Upper lobe of right lung (tissue), 1 donor: ENCODE measurements at places on chromosomes 13 and 19. TPM values are rescaled to one million over a fixed set of nuclear protein-coding genes. Genes with fewer than 3 reads are reported as not detected.
A peak's percentile ranks its signal among the peaks of the same experiment; 100 is the strongest.

Gene TMEM38A
- total RNA-seq = 5.1 TPM

Gene CYP4F2
- total RNA-seq = not detected

Gene KCNN4
- total RNA-seq = 7.3 TPM

Gene POSTN
- 96.9 TPM for total RNA-seq

Gene CEACAM3
- total RNA-seq = 1.2 TPM

- DNase-seq = peak; percentile 67
These were observed 618 bp downstream of the TMEM38A start for GRCh38 chr19:16661480-16662034.

- peak; percentile 85 for DNase-seq
These were observed 790 bp downstream of the TPM4 start for GRCh38 chr19:16076958-16077611.

- no peak for DNase-seq
These were observed 38.3 kb downstream of the ZIC2 start for GRCh38 chr13:100019780-100020356.

DNA sequence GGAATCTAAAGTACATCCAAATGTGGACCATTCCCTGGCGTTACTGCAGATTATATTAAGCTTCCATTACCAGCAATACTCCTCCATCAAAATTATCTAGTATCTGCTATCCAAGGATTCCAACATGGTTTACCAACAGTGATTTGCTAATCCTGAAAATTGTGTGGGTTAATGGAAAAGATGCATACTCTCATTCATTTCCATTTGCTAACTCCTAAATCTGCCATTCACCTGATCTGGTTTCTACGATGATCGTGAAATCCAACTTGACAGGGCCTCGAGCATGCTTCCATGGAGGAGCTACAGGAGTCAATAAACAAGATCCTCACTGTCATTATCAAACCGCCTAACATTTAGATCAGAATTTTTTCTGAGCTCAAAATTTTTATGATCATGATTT lies 121.0 kb downstream of the RGCC start:
- DNase-seq = no peak

GRCh38 chr19:11306337-11306736 lies 10.4 kb downstream of the TSPAN16 start:
- no peak for DNase-seq

GRCh38 chr13:22107549-22107948 lies 436.7 kb downstream of the FGF9 start:
- no peak for DNase-seq

GRCh38 chr13:37925878-37926473 lies 56.4 kb upstream of the TRPC4 start:
- DNase-seq = no peak

DNA sequence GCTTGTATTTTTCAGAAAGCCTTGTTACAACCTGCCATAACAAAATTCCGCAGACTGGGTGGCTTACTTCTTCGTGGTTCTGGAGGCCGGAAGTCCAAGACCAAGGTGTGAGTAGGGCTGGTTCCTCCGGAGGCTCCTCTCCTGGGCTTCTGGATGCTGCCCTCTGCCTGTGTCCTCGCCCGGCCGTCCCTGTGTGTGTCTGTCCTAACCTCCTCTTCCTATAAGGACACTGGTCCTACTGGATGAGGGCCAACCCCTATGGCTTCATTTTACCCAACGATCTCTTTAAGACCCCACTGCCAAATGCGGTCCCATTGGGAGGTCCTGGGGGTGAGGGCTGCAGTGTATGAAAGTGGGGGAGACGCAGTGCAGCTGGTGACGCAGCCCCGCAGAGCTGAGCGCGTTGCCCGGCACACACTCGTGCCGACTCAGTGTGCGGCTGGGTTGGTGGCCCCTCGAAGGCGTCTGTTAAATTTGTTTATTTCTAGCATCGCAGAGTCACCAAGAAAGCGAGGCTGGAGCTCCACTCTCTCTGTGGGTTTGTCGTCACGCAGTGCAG lies 116.7 kb downstream of the SOX1 start:
- DNase-seq = no peak

DNA sequence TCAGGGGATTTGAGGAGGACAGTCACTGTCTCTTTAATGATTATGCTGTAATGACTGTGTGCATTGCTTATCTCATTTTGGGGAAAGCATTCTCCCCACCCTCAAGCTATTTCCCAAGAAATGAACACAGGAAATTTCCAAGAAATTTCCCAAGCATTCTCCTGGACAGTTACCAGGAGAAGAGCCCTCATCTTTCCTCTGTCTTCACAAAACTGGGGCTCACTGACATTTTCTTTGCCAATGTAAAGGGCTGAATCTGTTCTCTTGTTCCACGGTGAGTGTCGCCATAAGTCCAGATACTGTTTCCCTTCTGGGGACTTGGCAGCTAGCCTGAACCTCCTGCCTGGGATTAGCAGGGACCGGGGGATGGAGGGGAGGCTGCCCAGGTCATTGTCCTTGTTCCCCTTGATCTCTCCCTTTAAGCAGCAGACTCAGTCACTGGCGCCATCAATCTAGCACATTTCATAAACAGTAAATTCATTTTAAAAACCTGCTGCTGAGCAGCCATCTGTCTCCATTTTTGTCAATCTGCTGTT lies 172.8 kb downstream of the DNAJC15 start:
- DNase-seq = no peak

- DNase-seq = no peak
These were observed 247.1 kb upstream of the SGCG start for GRCh38 chr13:22933571-22934181.

DNA sequence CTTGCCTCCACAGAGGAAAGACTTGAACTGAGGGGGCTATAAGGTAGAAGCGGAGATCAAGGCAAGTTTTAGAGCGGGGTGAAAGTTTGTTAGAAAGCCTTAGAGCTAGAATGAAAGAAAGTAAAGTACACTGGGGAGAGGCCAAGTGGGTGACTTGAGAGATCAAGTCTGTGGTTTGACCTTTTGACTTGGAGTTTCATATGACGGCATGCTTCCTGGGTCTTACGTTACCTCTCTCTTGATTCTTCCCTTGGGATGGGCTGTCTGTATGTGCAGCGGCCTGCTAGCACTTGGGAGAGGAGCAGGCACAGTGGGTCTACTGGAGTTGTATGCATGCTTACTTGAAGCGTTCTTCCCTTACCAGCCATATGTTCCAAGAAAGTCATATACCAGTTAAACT lies 1768.5 kb downstream of the PCDH9 start:
- no peak for DNase-seq

DNA sequence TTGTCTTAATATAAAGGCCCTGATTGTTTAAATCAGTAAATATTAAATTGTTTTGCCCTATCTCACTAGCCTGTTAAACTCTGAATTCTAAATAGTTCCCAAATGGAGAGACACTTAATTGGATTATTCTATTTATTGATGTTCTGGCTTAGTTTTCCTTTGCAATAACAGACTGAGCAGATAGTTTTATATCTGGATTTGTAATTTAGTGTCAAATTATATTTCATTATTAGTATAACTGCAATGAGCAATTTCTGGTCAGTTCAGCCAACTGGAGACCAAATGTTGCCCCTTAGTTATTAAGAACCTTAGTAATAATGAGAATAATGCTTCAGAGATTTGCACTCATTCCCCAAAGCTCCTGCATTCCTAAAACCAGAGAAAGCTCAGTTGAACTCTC lies 10.1 kb downstream of the FAM124A start:
- no peak for DNase-seq

- no peak for DNase-seq
These were observed 21.2 kb downstream of the RANBP3 start for GRCh38 chr19:5956728-5957127.

DNA sequence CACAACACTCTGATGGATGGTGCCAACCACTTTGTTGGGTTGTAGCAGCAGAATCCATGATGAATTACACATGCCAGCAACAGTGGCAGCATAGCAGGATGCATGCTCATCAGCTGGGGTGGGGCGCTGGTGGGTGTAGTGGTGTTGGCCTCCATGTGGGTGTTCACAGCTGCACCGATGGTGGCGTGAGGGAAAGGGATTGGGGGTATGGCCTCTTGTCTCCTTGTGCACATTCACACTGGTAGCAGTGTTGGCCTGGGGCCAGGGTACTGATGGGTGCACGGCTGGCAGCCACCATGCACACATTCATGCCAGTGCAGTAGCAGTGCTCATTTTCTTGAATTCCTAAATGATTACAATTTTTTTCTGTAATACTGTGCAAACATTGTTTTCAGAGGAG lies 2748.8 kb upstream of the PCDH20 start:
- DNase-seq = peak; percentile 36

GRCh38 chr13:91232716-91233115 lies 114.8 kb upstream of the MIR17HG start:
- no peak for DNase-seq

DNA sequence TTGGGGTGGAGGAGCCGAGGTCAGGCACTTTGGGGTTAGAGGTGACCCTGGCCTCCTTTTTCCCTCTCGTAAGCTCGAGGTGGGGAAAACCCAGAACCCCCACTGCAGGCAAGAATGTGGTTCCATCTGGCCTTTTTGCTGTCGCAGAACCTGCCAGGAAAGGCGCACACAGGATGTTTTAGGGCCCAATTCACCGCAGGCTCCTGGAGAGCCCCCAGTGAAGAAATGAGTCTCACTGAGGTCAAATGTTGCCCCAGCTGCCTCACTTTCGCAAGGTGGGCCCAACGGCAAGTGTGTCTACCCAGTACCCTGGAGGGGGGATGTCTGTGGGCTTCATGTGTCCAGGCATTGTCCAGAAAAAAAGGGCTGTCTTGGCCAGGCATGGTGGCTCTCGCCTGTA lies 61.8 kb downstream of the PEX11G start:
- DNase-seq = no peak
